Pancreas (tissue), 10 donors: ENCODE measurements at places on chromosomes 16 and 17. TPM values are rescaled to one million over a fixed set of nuclear protein-coding genes. Genes with fewer than 3 reads are reported as not detected.

DNA sequence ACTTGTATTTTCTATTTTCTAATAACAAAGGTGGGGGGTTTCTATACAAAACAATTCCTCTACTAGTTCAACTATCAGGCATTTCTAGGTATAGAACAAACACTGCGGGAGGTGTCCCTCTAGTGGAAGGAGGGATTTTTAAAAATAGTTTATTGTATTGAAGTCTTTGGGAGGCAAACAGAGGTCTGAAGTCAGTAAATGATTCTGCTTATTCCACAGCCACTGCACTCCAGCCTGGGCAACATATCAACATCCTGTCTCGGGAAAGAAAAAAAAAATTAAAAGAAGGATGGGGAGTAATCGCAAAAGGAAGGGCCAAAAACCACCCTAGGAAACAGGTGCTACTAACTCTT, 648 bp upstream of the ERCC4 start:
- no peak for DNase-seq

- no peak for DNase-seq
Measured at GRCh38 chr16:19294156-19294649, 8.7 kb downstream of the CLEC19A start.

DNA sequence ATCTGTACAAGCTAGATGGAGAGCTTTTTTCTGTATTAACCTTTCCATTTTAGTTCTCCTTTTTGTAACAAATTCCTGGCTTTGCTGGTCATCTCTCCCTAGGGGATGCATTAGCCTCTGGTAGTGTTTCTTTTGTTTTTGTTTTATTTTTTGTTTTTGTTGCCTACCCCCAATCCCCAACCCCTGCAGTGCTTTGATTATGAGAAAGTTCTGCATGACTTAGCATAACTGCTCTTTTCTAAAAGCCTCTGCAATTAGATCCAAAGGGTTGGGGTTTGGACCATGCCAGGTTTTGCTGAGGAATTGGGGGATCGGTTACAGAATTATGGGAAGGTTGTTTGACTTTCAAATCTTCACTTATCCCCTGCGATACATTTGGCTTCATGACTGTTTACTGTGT, 98.2 kb downstream of the ADAMTS18 start:
- DNase-seq = no peak

DNA sequence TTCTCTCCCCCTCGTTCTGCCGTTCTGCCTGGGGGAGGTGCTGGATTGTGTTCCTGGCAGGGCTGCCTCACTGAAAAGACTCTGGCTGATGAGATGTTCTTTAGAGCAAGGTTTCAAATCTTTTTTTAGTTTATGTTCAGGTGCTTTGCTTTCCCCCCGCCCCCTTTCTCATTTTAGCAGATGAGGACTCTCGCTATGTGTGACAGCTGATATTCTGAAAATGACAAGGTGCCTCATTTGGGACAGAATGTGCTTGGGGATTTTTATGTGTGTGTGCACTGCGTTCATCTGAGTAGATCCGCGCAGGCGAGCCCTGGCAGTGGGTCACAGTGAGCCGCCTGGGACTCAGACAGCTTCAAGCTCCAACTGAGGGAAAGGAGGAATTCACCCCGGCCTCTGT, 205.9 kb downstream of the HS3ST4 start:
- DNase-seq = no peak

- DNase-seq = no peak
Measured at GRCh38 chr17:73976676-73977521, 226.6 kb upstream of the RPL38 start.

DNA sequence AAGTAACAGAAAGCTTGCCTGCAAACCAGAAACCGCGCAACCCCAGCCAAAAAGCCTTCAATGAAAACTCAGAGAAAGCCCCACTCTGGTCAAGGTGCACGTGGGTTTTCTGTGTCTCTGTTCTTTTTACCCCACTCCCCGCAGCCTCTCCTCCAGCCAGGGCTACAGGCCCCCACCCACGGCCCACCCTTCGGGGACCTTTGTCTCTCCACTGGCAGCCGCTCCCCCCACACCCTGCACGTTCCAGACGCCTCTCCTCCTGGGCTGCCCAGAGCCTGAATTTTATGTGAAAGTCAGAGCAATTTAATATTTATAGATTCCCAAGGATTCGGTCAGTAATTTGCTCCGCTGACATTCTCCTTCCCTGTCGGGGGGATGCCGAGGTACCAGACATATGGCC, 24.2 kb downstream of the MRM3 start:
- no peak for DNase-seq

GRCh38 chr16:56192986-56193945, 2.0 kb downstream of the GNAO1 start:
- no peak for DNase-seq

- no peak for DNase-seq
Measured at GRCh38 chr17:47852113-47852949, 1.4 kb upstream of the SP6 start.

- no peak for DNase-seq
Measured at GRCh38 chr17:57442914-57443571, 186.7 kb downstream of the MSI2 start.

- DNase-seq = no peak
Measured at GRCh38 chr17:15952916-15953790, 8.2 kb downstream of the ADORA2B start.

GRCh38 chr17:14101976-14102375, 32.7 kb downstream of the COX10 start:
- DNase-seq = no peak

- no peak for DNase-seq
Measured at GRCh38 chr17:59550703-59551102, 14.7 kb upstream of the DHX40 start.

GRCh38 chr16:57810197-57811031, 8.1 kb upstream of the KIFC3 start:
- DNase-seq = peak; percentile 87

GRCh38 chr16:81551151-81551808, 106.7 kb downstream of the CMIP start:
- no peak for DNase-seq

- DNase-seq = no peak
Measured at GRCh38 chr17:50735287-50735686, 15.9 kb downstream of the LUC7L3 start.

DNA sequence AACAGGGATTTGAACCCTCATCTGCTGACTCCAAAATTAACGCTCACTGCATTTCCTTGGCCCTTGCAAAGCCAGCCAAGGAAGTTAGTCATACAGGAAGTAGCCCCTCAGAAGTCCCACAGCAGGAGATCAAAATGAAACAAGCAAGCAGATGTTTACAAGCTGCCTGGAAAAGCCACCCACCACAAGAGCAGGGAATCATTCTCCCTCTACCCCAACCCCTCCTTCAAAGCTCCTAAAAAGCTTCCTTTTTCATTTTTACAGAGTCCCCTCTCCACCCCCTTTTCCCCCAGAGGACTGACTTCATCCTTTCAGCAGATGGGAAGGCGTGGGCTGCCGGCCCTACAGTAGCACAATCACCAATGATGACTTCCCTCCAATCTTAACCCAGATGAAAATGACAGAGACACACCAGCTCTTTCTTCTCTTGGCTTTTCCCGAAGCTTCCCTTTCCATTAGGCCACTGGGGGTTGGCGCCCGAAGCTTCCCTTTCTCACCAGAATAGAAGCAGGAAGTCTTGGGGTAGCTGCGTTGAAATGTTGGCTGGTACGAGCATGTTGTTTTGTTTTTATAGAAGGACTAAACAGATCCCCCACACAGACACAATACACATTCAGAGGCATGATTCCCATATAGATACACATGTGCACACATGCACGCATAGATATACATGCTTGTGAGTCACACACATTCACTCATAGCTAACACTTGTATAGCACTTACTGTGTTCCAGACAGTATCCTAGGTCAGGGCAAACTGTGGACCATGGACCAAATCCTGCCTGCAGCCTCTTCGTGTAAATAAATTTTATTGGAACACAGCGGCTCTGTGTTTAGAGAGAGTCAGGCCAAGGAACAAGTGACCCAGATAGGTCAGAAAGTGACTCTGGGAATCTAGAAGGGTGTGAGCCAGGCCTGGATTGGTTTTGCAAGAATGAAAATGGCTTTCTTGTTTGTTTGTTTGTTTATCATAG, 17.4 kb downstream of the ITPRIPL2 start:
- DNase-seq = no peak

DNA sequence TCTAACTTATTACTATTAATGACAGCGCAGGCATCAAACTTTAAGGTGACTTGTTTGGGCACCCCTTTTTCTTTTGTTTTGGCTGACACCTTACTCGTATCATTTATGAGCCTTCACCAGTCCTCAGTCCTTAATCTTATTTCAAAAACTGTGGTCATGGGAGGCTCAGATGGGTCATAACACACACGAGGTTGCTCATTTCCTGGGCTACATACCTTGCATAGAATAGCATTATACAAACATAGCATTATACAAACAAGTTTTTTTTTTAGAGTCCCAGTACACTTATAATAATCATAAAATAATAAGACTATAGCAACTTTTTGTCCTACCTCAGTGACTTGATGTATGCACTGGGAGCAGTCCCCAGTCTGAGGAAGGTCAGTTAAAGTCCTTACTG, 11.2 kb upstream of the ACSF2 start:
- DNase-seq = no peak

- peak; percentile 42 for DNase-seq
Measured at GRCh38 chr16:85471469-85472431, 141.4 kb upstream of the GSE1 start.

- DNase-seq = no peak
Measured at GRCh38 chr17:54282886-54283285, 460.2 kb downstream of the KIF2B start.

- DNase-seq = no peak
Measured at GRCh38 chr17:55661963-55662834, 60.5 kb downstream of the TMEM100 start.

DNA sequence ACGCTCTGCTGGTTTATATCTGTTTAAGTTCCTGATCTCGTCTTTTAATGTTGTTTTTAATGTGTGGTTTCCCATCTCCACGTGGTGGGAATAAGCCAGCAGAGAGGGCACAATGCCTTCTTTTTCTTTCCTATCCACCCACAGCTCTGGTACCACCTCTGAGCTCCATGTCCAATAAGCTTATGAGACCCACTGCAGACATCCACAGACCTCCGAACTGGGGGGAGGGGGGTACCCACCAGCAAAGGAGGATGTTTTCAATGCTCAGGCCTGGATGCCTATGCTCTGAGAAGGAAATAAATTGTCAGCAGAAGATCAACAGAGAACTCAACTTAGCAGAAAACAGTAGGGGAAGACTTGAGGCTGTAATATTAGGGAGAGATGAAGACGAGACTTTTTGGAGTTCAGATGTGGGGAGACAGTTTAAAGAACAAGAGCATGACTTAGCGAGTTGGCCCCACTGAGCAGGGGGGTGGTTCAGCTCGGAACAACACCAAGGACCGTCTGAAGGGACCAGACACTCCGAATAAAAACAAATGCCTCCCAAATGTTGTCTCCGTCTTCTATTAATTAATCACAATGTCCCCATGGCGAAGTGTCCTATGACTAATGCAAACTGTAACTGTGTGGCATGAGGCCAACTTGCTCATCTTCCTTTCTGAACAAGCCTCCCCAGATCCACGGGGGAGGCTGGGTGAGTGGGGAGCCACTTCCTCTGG, 62.7 kb downstream of the GAS7 start:
- no peak for DNase-seq

DNA sequence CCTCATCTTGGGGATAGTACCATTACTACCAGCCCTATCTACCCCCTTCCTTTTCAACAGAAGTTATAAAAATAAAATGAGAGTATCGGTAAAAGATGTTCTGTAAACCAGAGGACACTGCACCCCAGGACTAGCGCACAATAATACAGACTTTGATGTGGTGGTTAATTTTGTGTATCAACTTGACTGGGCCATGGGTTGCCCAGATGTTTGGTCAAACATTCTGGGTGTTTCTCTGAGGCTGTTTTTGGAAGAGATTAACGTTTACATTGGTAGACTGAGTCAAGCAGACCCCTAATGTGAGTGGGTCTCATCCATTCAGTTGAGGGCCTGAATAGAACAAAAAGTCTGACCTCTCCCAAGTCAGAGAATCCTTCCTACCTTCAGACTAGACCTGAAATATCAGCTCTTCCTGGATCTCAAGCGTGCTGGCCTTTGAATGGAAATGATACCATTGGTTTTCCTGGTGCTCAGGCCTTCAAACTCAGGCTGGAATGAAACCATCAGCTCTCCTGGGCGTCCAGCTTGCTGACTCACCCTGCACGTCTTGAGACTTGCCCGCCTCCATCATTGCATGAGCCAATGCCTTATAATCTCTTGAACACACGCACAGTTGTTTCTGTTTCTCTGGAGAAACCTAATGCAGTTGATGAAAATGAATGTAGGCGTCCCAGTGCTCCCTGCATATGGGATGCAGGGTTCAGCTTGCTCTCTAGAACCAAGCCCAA, 10.1 kb downstream of the MRM1 start:
- no peak for DNase-seq

DNA sequence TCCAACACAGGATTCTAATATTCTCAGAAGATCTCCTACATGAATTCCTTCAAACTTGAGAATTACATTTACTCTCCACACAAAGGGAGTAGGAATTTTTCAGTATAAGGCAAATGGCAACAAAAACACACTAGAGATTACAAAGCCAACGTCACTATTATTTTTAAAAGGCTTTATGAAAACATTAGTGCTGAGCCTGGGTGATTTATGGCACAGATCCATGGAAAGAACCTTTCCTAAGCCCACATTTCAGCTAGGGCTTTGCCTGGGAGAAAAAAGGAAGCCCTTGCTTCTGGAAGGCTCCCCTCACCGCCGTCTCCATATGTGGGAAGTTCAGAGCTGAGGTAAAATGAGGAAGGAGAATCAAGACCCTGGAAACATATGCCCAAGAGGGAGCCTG, 499.4 kb upstream of the HSBP1 start:
- no peak for DNase-seq

- DNase-seq = no peak
Measured at GRCh38 chr16:54867302-54867832, 63.3 kb upstream of the IRX5 start.

DNA sequence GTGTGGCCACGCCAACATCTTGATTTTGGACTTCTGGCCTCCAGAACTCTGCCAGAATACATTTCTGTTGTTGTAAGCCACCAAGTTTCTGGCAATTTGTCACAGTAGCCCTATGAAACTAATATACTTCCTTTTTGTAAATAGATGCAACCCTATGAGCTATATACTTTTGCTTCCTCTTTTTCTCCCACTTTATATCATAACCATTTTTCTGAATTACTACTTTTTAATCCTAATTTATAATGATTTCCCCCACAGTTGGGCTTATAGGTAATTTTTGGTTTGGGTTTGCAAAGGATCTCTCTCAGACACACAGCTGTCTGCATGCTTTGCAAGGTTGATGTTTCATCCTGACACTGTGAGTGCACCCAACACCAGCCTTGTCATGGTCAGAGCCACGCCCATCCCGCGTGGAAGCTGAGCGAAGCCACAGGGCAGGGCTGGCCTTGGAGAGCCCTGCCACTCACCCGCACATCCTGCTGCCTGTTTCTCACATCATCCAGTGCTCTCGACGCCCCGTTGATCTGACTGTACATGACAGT, 5.8 kb downstream of the TRIM25 start:
- DNase-seq = no peak

ADGRG3 gene
- total RNA-seq = 0.73 TPM

SOX8 gene
- total RNA-seq = 0.54 TPM

PRSS22 gene
- total RNA-seq = 9.7 TPM

CHST4 gene
- 8.2 TPM for total RNA-seq

DHRS13 gene
- 3.9 TPM for total RNA-seq

SLC5A11 gene
- total RNA-seq = 0.22 TPM

OR1F1 gene
- total RNA-seq = not detected

GCSH gene
- 11.5 TPM for total RNA-seq

CNEP1R1 gene
- 6.0 TPM for total RNA-seq

PNMT gene
- not detected for total RNA-seq

TMC5 gene
- 5.3 TPM for total RNA-seq

CORO7 gene
- 8.9 TPM for total RNA-seq

MPO gene
- 0.28 TPM for total RNA-seq

DCTN5 gene
- 24.0 TPM for total RNA-seq

CD300A gene
- total RNA-seq = 4.3 TPM
